GM12878 (cell line): ENCODE measurements at places on chromosomes 1 and 21. TPM values are rescaled to one million over a fixed set of nuclear protein-coding genes. Genes with fewer than 3 reads are reported as not detected.

DNA sequence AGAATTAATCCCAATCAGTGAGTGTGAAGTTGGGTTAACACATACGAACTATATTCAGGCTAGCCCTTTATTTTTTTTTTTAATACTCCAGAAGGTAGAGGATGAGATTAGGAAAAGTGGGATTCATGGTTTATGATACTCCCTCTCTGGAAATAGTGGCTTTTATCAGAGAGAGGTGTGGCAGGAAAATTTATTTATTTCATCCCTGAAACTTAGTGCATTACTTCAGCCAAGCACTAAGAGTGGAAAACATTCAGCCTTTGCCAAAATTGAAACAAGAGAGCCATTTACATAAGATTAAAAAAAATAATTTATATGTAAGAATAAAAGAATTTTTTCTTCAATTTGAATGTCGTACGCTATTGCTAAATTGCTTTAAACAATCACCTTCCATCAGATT is 35.0 kb downstream of the MTR start:
- H3K27ac ChIP-seq, result no peak overlapping the region
- H3K4me1 ChIP-seq, result no peaks in the 10 kb centered on the region
- no peak for DNase-seq
- no peak overlapping the region for H3K4me3 ChIP-seq

GRCh38 chr1:95382000-95382786 is 148.2 kb downstream of the RWDD3 start:
- DNase-seq, result no peak
- no peak overlapping the region for H3K4me3 ChIP-seq
- H3K4me1 ChIP-seq, result no peaks in the 10 kb centered on the region
- H3K36me3 ChIP-seq, result no peaks in the 10 kb centered on the region

CFHR4 gene
- not detected in 2 replicates for total RNA-seq

- H3K4me3 ChIP-seq, result no peak overlapping the region
- H3K4me1 ChIP-seq, result peaks cover 8% of the 10 kb centered on the region
- no peak for DNase-seq
- H3K27me3 ChIP-seq, result no peaks in the 10 kb centered on the region
- no peaks in the 10 kb centered on the region for H3K36me3 ChIP-seq
- no peak overlapping the region for H3K27ac ChIP-seq
These were observed 119.0 kb downstream of the FGGY start for GRCh38 chr1:59415881-59416280.

- H3K36me3 ChIP-seq, result no peaks in the 10 kb centered on the region
- H3K4me1 ChIP-seq, result peaks cover 5% of the 10 kb centered on the region
- peak; percentile 63 for DNase-seq
- H3K27ac ChIP-seq, result no peak overlapping the region
These were observed 4.5 kb upstream of the NFIA start for GRCh38 chr1:61077676-61078541.

DNA sequence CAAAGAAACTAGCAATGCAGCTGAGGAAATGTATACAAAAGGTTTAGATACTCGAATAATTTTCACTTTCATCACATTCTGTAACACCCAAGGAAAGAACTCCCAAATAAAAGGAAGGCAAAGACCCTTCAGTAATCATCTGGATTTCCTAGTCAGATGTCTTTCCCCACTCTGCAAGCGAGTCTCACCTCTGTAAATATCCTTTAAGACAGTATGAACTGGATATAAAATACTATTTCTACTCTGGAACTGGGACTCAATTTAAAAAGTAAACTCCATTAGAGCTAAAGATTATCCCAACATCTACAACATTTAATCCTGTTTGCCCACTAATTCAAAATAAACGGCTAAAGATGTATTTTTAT is 27.0 kb downstream of the C2CD2 start:
- DNase-seq, result no peak
- H3K4me1 ChIP-seq, result peaks cover 64% of the 10 kb centered on the region
- H3K27ac ChIP-seq, result peak overlapping the region; percentile 99
- H3K27me3 ChIP-seq, result no peaks in the 10 kb centered on the region

DISP1 gene
- total RNA-seq, result 0.72 and 0.96 TPM in 2 replicates

NPPB gene
- total RNA-seq, result not detected in 2 replicates

- no peak overlapping the region for H3K27ac ChIP-seq
- peak; percentile 38 for DNase-seq
- no peaks in the 10 kb centered on the region for H3K36me3 ChIP-seq
- peaks cover 5% of the 10 kb centered on the region for H3K4me1 ChIP-seq
- H3K27me3 ChIP-seq, result no peaks in the 10 kb centered on the region
These were observed 26.4 kb downstream of the SHISAL2A start for GRCh38 chr1:52659356-52659755.

DNA sequence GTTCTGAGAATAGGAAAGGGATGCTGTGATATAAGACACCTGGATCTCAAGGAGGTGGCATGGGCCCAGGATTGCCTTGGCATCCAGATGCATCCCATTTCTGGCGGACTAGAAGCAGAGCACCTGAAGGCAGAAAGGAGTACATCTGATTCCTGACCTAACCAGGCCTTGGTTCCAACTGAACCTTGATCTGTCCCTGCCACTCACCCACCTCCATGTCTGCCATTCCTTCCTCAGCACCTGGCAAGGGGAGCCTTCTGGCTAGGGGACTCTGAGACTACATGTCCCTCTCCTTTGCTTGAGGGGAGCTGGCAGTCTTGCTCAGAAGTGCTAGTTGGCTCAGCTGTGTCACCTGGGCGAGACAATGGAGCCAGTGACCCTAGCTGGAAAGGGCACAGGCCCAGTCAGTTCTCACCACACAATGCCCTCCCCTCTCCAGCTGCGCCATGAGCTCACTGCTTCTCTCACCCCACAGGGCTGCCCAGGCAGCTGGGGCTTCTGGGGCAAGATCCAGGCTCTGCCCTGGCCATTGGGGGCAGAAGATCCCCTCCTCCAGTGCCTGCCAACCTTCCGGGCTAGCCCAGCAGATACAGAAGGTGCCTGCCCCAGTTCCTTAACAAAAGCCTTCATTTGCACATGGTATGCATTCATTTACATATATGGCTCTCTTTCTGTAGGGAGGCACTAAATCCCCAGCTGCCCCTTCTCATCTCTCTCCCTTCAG is 2.9 kb downstream of the IGSF8 start:
- H3K27ac ChIP-seq, result no peak overlapping the region
- H3K4me3 ChIP-seq, result no peak overlapping the region
- H3K36me3 ChIP-seq, result peaks cover 2% of the 10 kb centered on the region
- no peaks in the 10 kb centered on the region for H3K27me3 ChIP-seq
- no peak for DNase-seq
- peaks cover 21% of the 10 kb centered on the region for H3K4me1 ChIP-seq

LCE1A gene
- not detected in 2 replicates for total RNA-seq

SPRR2B gene
- not detected in 2 replicates for total RNA-seq

DNA sequence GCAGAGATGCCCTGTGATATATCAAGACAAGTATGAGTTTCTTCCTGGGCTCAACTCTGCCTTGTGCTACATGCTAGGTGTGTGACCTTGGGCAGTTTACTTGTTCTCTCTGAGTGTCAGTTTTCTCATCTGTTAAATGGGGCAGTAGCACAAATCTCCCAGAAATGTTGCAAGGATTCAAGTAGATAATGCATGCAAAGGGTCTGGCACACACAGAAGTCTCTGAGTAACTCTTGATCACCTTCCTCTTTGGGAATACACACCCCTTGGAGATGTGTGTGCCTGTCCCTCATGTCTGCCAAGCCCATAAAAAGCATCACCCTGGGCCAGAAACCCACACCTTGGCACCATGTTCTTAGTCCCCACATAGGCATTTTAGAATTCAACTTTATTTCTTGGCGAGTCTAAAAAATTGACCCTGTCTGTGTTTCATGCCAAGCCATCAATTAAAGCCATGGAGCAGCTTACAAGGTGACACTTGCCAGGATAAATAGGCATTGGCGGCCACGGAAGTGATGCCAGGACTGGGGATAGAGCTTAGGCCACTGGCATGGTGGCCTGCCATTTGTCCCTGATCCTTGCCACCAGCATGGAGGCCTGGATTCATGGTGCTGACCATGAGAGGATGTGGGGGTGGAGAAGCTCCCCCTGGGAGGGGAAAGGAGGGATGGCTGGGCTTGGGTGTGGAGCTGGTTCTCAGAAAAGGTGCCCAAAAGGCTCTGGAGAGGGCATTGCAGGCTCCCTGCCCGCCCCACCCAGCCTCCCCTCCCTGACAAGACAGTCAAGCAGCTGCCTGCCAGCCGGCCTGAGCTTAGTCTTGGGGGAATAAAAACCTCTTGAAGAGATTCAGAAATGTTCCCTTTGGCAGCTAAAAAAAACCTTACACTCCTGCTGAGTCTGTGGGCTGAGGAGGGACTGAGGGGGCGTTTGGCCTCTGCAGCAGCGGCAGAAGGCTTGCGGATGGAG is 118.0 kb upstream of the IPO9 start:
- H3K36me3 ChIP-seq, result no peaks in the 10 kb centered on the region
- H3K27me3 ChIP-seq, result no peaks in the 10 kb centered on the region
- H3K4me1 ChIP-seq, result peaks cover 13% of the 10 kb centered on the region
- H3K27ac ChIP-seq, result no peak overlapping the region

DNA sequence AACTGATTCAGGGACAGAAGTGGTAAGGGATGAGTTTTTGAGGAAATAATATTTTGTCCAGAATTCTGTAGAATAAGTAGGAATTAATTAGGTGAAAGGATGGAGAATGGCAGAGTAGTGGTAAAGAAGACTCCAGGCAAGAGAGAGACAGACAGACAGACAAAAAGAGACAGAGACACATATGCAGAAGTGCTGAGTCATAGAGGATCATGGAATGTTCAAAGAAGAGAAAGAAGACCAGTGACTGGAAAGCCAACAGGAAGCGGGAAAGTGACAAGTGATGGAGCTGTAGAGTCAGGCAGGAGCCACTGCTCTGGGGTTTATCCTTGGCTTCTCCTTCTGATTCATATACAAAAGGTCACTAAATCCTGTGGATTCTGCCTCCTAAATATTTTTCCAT is 85.9 kb downstream of the UROD start:
- no peaks in the 10 kb centered on the region for H3K27me3 ChIP-seq
- no peak overlapping the region for H3K4me3 ChIP-seq
- DNase-seq, result no peak
- no peaks in the 10 kb centered on the region for H3K36me3 ChIP-seq

GRCh38 chr1:150869683-150870082 is 6.7 kb downstream of the ARNT start:
- H3K27ac ChIP-seq, result no peak overlapping the region
- no peak for DNase-seq
- H3K27me3 ChIP-seq, result no peaks in the 10 kb centered on the region

DNA sequence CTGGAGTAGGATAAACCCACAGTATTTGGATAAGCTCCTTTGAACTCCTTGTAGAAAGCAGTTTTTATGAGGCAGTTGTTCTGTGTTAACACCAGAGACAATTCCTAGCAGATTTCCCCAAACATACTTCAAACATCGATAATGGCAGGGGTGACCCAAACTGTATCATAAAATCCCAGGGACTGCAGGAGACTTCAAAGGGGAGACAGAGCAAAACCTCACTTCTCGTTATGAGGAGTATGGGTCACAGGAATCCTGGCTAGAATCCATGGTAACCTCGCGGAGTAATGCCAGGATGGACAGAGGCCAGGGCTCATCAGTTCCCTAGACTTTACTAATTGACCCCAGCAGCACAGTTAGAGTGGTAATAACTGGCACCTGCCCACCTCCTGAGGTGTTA is 148.0 kb downstream of the DHRS3 start:
- H3K4me3 ChIP-seq, result no peak overlapping the region
- H3K36me3 ChIP-seq, result no peaks in the 10 kb centered on the region
- H3K27ac ChIP-seq, result no peak overlapping the region
- H3K4me1 ChIP-seq, result no peaks in the 10 kb centered on the region
- H3K27me3 ChIP-seq, result no peaks in the 10 kb centered on the region

DNA sequence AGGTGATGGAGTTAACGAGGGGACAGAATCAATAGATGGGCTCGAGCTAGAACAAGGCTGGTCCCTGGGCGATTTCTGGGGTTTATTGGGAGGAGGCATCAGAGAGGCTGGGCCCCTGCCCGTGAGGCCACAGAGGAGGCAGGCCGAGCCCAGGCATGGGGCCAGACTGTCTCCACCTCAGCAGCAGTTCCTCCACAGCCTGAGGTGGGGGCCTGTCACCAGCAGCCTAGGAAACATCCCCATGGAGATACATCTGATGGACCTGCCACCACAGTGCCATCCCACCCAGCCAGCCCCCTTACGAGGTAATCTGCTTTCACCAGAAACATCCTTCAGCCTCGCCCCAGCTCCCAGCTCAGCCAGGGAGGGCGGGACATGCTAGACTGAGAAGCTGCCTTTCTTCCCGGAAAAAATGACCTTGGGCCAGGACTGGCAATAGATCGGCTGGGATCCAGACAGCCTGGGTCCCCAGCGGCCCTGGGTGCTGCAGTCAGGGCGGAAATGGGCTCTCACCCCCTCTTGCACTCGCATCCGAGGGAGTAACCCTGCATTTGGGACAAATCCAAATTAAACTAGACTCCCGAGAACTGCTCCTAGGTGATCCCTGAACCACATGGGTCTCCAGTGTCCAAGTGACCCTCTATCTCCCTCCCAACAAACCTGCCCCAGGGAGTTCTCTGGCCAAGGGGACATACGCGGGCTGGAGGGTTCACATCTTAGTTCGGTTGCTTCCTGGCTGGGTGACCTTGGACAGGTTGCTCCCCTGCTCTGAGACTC is 10.0 kb upstream of the EPHA8 start:
- no peaks in the 10 kb centered on the region for H3K36me3 ChIP-seq
- H3K27me3 ChIP-seq, result peaks cover 4% of the 10 kb centered on the region
- H3K4me1 ChIP-seq, result no peaks in the 10 kb centered on the region
- no peak for DNase-seq

- DNase-seq, result no peak
- H3K36me3 ChIP-seq, result no peaks in the 10 kb centered on the region
- H3K27ac ChIP-seq, result no peak overlapping the region
- H3K4me1 ChIP-seq, result no peaks in the 10 kb centered on the region
- no peak overlapping the region for H3K4me3 ChIP-seq
- H3K27me3 ChIP-seq, result no peaks in the 10 kb centered on the region
These were observed 77.8 kb downstream of the BACH1 start for GRCh38 chr21:29376556-29376955.

DNA sequence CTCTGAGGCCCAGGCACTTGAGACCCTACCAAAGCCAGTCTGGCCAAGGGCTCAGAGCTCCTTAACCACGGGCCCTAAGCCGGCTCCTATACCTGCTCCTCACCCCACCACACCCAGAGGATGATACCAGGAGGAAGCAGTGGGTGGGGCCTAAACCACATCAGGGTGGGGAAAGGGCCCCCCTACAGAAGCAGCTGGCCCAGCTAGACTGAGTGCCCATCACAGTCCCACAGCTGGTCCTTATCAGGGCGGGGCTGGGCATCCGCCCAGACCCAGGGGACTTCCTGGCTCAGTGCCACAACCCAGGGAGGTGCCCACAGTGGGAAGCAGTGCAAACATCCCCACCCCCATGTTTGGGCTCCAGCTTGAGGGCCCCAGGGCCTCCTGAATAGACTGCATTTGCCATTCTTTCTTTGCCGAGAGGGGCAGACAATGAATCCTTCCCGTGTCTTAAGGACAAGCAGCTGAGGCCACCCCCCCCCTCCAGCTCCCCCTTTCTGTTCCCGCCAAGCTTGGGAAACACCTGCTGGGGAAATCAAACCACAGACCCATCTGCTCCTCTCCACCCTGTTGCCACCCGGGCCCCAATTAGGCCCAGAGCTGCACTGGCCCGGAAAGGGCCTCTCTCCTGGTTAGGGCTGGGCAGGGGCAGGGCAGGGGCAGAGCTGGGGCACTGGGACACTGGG is 6.2 kb downstream of the E2F2 start:
- peaks cover 56% of the 10 kb centered on the region for H3K4me1 ChIP-seq
- H3K27ac ChIP-seq, result peak overlapping the region; percentile 77
- peaks cover 13% of the 10 kb centered on the region; the same call in 1 of the 2 replicates for H3K36me3 ChIP-seq
- no peak for DNase-seq
